Nephron progenitor cell (in vitro differentiated cells): ENCODE measurements at places on chromosomes 16 and 17.

GRCh38 chr16:27764427-27764826 lies 214.5 kb downstream of the KATNIP start:
- DNase-seq, result no peak

DNA sequence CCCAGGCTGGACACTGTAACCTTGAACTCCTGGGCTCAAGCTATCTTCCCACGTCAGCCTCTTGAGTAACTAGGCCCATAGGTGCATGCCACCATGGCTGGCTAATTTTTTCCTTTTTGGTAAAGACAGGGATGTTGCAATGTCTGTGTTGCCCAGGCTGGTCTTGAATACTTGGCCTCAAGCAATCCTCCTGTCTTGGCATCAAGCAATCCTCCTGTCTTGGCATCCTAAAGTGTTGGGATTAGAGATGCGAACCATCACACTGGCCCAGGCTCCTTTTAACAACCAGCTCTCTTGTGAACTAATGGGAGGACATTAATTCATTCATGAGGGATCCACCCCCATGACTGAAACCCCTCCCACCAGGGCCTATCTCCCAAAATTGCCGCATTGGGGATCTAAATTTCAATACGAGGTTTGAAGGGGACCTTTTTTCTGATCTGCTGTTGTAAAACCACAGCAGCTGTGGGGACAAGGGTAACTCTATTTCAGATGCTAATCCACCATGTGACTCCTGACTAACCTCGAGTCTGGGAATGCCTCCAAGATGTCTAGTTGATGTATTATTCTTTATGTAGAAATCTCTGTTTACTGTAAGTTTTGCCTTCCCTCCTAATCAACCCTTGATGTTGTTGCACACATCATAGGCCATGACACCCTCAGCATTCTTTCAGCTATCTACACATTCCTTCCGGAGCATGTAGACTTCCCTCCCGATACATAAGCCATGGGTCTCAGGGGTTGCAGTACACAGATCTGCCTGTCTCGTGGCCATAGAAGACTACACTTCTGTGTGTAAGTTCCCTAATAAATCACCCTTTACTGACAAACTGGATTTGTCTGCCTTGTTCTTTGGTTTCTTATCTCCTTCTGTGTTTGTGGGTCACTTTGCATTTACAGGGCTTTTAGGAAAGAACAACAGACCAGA lies 37.6 kb downstream of the RNF112 start:
- DNase-seq, result no peak

DNA sequence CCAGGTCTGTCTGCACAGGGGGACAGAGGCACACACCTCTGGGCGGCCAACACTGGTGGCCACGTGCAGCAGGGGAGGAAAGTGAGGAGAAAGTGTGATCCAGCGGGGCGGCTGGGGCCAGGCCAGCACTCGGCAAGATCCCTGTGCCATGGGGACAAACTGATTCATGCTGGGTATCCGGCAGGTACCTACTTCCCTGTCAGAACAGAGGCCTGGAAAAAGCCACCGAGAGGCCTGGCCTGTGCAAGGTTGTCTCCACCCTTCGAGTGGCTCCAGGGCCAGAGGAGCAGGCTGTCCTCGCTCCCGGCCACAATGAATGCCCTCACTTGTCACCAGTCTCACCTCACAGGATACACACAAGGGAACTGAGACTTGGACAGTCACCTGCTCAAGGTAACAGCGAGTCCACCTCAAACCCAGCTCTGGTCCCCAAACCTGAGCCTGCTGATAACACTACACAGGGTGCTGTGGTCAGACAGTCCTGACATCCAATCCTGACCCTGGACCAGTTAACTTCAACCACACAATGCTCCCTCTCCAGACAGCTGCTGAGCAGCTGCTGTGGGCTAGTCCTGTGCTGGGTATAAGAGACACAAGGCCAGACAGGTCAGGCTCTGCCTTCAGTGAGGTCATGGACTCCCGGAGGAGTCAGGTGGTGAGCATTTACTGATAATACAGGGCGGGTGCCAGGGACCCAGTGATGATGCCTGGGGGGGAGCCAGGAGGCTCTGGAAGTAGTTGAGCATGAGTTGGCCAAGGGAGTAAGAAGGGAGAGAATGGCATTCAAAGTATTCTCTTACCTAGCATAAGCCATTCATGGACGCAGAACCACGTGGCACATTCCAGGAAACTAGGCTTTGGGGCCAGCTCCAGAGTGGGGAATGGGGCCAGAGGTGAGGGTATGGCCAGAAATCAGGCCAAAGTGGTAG lies 53.0 kb downstream of the VAC14 start:
- no peak for DNase-seq

GRCh38 chr17:63827801-63828221 lies 348 bp upstream of the FTSJ3 start:
- DNase-seq, result no peak

DNA sequence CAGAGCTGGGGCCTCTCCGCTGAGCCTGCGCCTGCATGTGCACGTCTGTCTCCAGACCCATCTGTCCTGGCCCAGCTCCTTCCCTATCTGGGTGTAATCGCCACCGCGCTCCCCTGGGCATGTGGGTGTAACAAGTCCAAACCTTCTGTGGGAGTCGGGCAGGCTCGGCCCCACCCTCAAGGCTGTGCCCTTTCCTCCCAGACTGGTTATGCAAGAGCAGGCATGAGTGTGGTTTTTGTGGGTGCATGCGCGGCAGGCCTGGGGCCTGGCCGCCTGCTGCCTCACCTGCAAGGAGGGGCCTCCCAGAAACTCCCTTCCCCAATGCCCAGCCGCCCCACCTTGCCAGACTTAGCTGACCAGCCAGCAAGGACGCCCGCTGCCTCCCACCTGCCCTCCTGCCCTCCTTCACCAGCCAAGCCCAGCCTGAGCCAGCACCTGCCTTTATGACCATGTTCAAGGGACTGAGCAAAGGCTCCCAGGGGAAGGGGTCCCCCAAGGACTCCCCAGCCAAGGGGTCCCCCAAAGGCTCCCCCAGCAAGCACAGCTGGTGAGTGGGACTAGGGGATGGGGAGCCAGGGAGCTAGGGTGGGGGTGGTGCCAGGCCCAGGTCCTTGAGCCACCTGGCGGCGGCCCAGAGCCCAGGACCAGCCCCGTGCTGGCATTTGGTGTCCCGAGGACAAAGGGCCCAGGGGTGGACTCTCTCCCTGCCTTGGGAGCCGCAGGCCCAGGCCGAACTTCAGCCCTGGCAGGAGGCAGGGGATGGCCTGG lies at the start of gene EVPLL:
Gene EVPLL (plus strand): TSS at position 342 of the 768 bp plus-strand sequence. CDS start 3,160 bp downstream, outside the sequence.
- DNase-seq, result no peak

GRCh38 chr16:65965628-65966027 lies 400.9 kb upstream of the CDH5 start:
- DNase-seq, result no peak

DNA sequence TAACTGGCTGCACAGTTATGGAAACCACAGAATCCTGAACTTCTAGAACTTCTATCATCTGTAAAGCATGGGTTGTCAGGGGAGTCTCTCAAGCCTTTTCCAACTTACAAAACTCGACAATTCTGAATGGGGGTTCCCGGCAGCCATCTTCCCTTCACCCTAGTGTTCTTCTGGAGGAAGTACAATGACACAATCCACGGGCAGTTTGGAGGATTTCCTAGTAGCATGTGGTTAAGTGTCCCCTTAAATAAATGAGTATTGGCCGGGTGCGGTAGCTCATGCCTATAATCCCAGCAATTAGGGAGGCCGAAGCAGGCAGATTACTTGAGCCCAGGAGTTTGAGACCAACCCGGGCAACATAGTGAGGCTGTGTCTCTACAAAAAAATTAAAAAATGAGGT lies 2.1 kb downstream of the SLC16A6 start:
- DNase-seq, result no peak

DNA sequence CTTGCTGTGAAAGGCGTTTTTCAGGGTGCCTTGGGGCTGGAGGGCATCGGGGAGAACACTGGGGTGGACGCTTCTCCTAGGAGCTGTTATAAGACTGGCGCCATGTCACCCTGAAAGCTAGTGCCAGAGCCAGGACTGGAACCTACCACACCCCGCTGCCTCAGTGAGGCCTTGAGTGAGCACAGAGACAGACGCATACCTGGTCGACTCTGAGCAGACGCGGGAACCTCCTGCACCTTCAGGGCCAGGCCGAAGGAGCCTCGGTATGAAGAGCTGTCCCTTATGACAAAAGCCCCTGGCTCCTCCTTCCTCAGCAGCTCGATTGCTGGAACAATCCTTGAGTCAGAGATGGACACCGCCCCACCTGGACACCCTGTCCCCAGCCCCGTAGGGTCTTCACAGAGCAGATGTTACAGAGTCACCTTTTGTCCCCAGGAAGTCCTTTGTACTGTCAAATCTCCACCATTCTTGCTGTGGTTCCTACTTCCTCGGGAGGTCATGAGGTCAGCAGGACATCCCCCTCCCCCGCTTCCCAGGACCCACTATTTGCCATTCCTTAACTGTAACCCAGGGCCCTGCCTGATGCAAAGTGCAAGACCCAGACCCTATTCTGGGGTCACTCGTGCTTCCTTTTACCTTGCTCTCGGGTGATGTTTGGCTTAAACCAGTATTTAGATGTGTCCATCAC lies 17.0 kb downstream of the TNS4 start:
- DNase-seq, result no peak

DNA sequence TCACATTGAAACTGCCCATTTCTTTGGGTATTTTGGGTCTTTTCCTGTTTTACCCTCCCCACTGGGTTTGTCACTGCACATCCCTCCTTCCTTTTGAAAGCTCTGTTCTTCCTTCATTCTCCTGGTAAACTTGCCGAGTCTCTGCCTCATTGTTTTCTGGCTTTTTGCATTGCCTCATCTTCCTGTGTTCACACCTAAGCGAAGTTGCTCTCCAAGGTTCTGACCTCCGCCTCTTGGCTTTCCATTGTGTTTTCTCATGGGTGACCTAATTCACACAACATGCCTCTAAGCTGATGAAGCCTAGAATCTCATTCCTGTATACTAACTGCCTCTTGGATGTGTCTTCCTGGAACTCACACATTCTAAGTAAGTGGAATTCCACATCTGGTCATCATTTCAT lies 1096.1 kb upstream of the EEF2KMT start:
- DNase-seq, result peak; percentile 79

DNA sequence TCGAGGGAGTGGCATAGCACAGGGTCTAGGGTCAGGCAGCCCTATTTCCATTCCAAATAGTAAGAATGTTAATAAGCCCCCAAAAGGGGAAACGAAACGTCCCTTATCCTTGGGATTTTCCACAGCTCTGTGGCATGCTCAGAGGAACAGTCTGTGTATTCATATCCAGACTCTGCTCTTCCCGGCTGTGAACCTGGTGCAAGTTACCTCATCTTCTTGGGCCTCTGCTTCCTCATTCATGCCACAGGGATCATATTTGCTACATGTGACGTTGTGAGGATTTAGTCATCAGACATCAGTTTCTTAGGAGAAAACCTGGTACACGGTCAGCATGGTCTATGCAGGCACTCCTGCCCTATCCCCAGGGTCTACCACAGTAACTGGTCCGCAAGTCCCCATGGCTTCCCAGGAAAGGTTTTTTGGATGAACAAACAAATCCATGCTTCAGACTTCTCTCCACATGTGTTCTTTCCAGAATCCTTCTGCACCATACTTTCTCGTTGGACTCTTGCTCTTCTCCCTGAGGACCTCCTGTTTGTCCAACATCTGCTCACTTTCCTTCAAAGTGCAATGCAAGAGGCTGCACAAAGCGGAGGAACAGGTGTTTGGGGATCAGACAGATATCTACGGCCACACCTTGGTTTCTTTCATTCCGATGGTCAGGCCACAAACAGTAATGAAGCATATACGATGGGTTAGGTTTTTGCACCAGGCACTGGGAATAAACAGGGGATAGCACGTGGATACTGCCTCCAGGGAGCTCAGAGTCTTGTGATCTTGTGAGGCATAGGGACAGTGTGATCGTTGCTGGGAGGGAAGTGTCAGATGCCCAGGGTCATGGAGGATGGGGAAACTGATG lies 17.7 kb downstream of the GLP2R start:
- no peak for DNase-seq

- no peak for DNase-seq
Observed at GRCh38 chr17:31525801-31526549, 134.5 kb downstream of the RAB11FIP4 start.

- DNase-seq, result no peak
Observed at GRCh38 chr16:58393138-58393504, 850 bp downstream of the GINS3 start.

GRCh38 chr16:17921357-17921978 lies 415.1 kb downstream of the NPIPA8 start:
- peak; percentile 15 for DNase-seq

DNA sequence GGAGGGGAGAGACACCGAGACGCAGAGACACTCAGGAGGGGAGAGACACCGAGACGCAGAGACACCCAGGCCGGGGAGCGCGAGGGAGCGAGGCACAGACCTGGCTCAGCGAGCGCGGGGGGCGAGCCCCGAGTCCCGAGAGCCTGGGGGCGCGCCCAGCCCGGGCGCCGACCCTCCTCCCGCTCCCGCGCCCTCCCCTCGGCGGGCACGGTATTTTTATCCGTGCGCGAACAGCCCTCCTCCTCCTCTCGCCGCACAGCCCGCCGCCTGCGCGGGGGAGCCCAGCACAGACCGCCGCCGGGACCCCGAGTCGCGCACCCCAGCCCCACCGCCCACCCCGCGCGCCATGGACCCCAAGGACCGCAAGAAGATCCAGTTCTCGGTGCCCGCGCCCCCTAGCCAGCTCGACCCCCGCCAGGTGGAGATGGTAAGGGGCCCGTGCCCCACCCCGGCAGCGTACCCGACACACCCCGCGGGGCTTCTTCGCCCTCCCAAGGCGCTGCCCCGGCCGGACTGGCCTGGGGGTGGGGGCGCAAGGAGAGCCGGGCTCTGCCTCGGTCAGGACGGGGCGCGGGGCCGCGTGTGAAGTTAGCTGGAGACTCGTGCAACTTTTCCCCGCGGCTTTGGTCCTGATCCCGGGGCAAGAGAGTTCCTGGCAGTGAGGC lies 427 bp downstream of the PPP1R1B start:
- peak; percentile 52 for DNase-seq

- no peak for DNase-seq
Observed at GRCh38 chr17:9824094-9824493, 1.6 kb upstream of the GLP2R start.

DNA sequence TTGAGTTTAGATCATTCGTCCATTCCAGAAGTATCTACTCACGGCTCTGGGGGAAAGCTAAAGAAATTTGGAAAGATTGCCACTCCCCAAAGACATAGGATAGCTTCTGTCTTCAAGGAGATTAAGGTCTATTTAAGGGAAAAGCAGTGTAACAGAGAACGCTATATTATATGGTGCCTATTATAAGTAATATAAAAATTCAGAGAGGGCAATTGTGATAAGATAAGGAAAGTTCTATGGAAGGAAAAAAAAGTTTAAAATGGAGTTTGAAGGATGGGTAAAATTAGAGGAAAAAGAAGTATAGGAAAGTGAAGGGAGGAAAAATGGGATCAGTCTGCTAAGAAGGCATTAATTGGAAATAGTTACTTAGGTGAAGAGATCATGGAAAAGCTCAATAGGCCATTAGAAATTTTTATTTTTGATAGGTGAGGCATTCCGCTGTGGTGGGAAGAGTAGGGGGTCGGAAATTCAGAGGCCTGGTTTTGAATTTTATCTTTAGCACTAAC lies 690 bp upstream of the CDC27 start:
- no peak for DNase-seq

- no peak for DNase-seq
Observed at GRCh38 chr17:81930142-81931125, 2.9 kb upstream of the MAFG start.

GRCh38 chr17:57881143-57881542 lies 31.3 kb upstream of the MRPS23 start:
- DNase-seq, result no peak
